ENCODE measurements at places on chromosomes 3 and 15.

GRCh38 chr3:123705488-123706285, 120.8 kb upstream of the HACD2 start:
- peak overlapping the region; percentile 79 for H3K27ac ChIP-seq
- peaks cover 55% of the 10 kb centered on the region for H3K4me1 ChIP-seq
- no peak overlapping the region for H3K4me3 ChIP-seq
- H3K27me3 ChIP-seq, result no peaks in the 10 kb centered on the region
- DNase-seq, result no peak
- peaks cover 26% of the 10 kb centered on the region for H3K36me3 ChIP-seq

- no peak overlapping the region for H3K27ac ChIP-seq
- DNase-seq, result no peak
- no peak overlapping the region for H3K4me3 ChIP-seq
- no peaks in the 10 kb centered on the region for H3K36me3 ChIP-seq
- no peaks in the 10 kb centered on the region for H3K4me1 ChIP-seq
Measured at GRCh38 chr15:36896949-36897348, 203.4 kb downstream of the MEIS2 start.

DNA sequence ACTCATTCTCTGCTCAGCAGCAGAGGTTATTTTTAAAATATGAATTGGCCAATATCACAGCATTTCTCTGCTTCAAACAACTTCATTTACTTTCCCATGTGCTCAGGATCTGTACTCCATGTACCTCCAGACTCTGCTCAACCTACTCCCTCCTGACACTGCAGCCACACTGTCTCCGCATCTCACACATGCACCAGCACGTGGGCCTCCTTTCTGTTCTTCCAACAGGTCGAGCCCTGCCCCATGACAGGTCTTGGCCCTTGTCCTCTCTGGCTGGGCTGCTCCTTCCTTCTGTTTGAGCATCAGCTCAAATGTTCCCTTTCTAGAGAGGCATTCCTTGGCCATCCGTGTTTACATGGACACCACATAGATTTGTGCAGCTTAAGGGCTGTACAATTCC, 195.7 kb downstream of the EBLN2 start:
- no peaks in the 10 kb centered on the region for H3K27me3 ChIP-seq
- no peaks in the 10 kb centered on the region for H3K4me1 ChIP-seq
- H3K27ac ChIP-seq, result no peak overlapping the region
- H3K4me3 ChIP-seq, result no peak overlapping the region
- no peaks in the 10 kb centered on the region for H3K36me3 ChIP-seq

- no peaks in the 10 kb centered on the region for H3K27me3 ChIP-seq
- DNase-seq, result peak; percentile 28
Measured at GRCh38 chr3:37741644-37742043, 120.0 kb upstream of the CTDSPL start.

GRCh38 chr15:92163641-92164040, 230.0 kb upstream of the ST8SIA2 start:
- no peaks in the 10 kb centered on the region for H3K27me3 ChIP-seq
- no peak overlapping the region for H3K4me3 ChIP-seq
- DNase-seq, result no peak
- no peaks in the 10 kb centered on the region for H3K36me3 ChIP-seq
- H3K4me1 ChIP-seq, result no peaks in the 10 kb centered on the region

DNA sequence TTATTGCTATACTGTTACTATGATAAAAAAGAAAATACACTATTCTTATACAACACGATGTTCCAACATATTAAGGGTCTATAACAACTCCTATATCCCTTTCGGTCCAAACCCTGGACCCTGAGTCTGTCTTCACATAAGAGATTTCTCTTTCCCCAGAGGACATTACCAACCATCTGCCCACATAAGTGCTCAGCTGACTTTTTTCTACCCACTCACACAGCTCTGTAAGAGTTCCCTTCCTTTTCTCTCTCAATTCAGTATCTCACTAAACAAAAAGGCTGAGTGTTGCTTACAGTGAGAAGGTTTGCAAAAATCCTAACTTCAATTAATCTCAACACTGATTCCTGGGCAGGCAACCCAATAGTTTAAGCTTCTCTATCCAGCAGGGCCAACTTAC, 30.5 kb downstream of the ITGB5 start:
- peaks cover 6% of the 10 kb centered on the region for H3K36me3 ChIP-seq
- H3K27ac ChIP-seq, result peak overlapping the region; percentile 82
- H3K27me3 ChIP-seq, result no peaks in the 10 kb centered on the region
- H3K4me1 ChIP-seq, result peaks cover 53% of the 10 kb centered on the region
- no peak overlapping the region for H3K4me3 ChIP-seq
